ENCODE measurements at places on chromosomes 5 and 9.

DNA sequence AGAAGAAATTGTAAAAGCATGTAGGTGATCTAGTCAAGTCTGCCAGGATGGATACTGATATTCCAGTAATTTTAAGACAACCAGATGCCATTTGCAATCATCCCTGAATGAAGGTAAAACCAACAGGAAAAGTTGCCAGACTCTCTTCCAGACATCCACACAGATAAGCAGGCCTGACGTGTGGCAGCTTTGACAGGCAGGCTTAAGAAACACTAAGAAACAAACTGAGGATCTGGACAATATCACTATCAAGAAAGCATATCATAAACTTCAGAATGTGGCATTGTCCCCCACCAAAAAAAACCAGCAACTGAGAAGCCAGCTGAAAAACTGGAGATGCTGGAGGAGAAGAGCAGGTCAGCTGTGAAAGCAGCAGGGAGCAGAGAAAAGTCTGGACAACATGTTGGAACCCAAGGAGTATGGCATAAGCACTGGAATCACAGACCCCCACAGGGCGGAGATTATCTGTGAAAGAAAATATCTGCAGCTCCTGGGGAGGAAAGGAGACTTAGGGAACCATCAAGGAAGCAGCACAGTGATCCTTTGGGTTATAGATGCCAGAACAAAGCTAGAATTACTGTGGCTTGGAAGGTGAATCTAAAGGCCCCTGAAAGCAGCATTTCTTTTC lies 307.0 kb downstream of the CWC27 start:
- no peak for DNase-seq

- DNase-seq, result no peak
Measured at GRCh38 chr5:179771311-179771895, 22.4 kb upstream of the LTC4S start.

DNA sequence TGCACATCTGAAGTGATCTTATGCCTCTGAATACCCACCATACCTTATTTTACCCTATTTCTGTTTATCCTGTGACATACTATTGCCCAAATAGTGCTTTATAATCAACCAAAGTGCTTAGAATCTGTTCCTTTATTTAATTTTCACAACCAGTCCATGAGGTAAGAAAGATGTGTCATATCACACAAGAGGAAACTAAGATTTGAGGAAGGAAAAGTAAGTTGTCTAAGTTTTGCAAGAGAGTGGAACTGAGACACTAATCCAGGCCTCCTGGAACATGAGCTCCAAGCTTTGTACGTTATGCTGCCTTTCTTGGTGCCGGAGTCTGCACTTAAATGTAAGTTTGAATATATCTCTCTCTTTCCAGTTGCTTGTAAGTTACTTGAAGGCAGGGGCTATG lies 17.2 kb downstream of the KDM3B start:
- DNase-seq, result no peak

- DNase-seq, result peak; percentile 63
Measured at GRCh38 chr5:56669534-56670483, 145.5 kb upstream of the MAP3K1 start.

GRCh38 chr5:120415985-120416384 lies 48.1 kb upstream of the PRR16 start:
- no peak for DNase-seq

GRCh38 chr9:133727277-133727875 lies 10.8 kb downstream of the SARDH start:
- no peak for DNase-seq

DNA sequence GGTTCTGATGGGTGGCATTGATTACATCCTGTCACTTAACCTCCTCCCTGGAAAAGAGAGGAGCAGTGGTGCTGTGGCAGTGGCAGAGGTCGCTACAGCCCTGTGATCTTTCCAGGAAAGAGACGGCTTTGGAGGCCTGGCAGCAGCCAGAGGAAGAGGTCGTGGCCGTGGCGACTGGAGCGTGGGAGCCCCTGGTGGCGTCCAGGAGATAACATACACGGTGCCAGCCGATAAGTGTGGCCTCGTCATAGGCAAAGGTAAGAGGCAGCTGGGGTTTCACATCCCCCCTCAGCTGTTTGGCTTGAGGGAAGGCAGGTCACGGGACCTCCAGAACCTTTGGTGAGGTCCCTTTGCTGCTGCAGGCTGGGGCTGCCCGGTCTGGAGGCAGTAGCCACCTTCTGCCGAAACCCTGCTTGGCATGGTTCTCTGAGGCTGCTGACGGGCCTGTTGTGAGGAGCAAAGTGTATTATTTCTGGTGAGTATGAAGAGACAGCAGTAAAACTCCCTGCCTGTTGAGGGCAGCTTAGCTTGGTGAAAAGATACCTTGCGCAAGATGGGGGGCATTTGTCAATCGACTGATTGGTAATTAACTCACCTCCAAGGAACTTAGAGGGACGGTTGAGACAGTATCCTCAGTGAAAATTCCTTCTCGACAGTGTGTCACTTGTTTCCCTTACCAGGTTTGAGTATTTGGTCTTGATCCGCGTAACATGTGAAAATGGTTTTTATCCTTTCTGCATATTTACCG lies 38.0 kb upstream of the PRDM12 start:
- DNase-seq, result no peak

DNA sequence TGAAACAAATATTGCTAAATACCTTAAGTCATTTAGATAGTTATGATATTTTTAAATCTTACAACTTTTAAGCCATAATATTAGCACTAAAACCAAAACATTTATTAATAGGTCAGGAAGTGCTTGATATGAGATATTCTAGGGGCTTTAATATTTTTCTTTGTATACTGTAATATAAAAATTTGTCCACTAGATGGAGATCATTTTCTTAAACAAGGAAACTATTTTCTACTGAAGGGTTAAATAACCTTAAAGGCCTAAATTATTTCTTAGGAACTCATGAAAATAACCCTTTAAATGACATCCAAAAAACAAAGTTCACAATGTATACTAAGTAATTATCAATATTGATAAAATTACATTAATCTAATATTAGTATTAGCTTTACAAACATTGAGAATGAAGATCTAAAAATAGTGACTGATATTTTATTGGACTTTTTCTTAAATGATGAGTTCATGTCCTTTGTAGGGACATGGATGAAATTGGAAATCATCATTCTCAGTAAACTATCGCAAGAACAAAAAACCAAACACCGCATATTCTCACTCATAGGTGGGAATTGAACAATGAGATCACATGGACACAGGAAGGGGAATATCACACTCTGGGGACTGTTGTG lies 635.7 kb downstream of the RAB3C start:
- DNase-seq, result peak; percentile 6

DNA sequence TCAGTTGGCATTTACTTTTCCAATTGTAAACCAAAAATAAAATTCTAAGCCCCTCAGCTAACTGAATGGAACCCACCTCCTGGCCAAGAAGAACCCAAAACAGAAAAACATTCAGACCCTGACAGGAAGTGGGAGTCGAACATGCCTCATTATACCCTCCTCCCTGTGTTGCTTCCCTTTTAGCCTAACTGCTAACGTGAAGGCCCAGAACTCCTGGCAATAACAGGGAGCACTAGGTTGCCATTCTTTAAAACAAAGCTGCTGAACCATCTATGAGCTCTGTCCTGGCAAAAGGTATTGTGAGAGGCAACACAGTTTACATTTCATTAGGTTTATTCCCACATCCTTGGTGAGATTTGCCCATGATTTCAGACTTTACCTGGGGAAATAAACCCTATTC lies 481.4 kb downstream of the CHSY3 start:
- no peak for DNase-seq

GRCh38 chr5:33438996-33439395 lies 1.8 kb upstream of the TARS1 start:
- no peak for DNase-seq

- no peak for DNase-seq
Measured at GRCh38 chr9:76613150-76613781, 151.0 kb upstream of the PCA3 start.

DNA sequence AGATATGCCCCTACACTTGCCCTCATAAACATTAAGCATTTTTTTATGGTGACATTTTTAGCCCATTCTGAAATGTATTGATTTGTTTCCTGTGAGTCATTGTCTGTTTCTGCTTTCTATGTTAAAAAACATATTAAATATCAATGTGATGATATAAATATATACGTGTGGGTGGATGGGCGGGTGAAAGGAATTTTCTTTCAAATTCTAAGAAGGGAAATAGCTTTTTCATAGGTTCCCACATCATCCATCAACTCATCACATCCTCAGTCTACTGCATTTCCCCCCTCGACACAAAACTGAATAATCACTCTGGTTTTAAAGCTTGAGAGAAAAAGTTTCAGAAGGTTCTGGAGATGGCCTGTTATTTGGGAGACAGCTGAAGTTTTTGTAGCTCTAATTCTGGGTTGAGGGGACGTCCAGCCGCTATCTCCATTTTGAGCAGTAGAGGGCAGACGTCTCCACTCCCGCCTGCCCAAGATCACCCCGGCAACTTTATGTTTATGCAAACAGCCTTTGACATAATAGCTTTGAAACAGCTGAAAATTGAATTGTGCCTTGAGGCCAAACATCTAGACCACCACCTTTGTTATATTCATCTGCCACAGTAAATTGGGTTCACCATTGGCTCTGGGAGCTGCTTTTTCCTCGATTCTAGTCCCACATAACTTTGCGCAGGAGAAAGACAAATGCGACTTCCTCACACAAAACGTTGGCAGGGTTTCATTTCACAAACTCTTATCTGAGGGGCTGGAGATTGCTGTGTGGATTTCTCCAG lies 216.2 kb upstream of the CLINT1 start:
- peak; percentile 36 for DNase-seq

DNA sequence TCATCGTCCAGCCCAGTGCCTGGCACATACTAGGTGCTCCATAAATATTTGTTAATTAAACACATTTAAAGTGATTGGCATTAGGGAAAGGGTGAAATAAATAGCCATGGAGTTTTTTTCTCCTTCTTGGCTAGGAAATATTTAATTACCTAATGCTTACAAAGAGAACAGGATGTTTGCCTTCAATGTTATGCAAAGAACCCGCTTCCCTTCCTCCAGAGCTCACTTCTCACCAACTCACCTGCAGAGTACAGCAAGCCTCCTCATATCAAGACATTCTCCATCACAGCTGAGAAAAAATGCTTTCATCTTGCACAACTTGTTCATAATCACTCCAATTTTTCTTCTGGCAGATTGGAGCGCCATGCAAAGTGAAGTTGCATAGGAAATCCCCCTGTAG lies 161.7 kb upstream of the STK32A start:
- no peak for DNase-seq

DNA sequence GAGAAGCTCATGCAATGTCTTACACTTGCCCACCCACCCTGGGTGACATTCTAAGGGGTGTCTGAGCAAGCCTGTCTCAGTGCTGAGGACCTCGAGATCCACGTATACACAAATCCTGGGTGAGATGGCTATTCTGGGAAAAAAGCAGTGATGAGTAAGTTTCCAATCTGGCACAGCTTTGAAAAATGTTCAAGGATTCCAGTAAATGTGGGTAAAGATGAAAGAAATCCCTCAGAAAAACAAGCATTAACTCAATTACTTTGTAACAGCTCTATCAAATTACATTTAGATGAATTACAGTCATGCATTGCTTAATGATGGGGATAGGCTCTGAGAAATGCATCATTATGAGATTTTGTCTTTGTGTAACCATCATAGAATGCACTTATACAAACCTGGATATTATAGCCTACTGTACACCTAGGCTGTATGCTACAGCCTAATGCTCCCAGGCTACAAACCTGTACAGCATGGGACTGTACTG lies 26.9 kb downstream of the GOLM1 start:
- DNase-seq, result no peak

DNA sequence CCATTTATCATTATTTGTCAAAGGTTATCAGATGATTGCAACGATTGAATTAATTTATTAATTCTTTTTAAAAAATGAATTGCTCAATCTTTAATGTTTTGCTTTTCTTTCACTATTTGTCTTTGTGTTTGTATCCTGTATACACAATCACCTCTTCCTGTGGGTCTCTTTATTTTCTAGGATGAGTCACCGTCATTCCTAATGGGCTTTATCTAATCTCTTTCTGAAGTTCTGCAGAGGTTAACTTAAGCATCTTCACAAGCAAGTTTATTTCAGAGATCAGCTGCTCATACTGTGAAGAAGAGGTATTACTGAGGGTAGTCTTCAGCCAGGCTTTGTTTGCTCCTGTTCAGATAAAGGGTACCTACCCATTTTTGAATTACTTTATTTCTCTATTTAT lies 323.9 kb downstream of the NNT start:
- DNase-seq, result no peak

DNA sequence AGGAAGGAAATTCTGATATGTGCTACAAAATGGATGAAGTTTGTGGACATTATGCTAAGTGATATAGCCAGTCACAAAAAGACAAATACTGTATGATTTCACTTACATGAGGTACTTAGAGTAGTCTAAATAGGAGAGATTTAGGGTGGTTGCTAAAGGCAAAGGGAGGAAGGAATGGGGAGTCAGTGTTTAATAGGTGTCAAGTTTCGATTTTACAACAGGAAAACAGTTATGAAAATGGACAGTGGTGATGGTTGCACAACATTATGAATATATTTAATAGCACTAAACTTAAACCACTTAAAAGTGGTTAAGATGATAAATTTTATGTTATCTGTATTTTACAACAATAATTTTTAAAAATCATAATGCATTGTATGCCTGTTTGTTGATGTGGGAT lies 40.4 kb upstream of the ECM2 start:
- no peak for DNase-seq

- no peak for DNase-seq
Measured at GRCh38 chr9:113462781-113463286, 693 bp upstream of the RGS3 start.

GRCh38 chr9:22198681-22199080 lies 189.6 kb upstream of the CDKN2B start:
- DNase-seq, result no peak

GRCh38 chr9:19510907-19511306 lies 102.1 kb downstream of the ACER2 start:
- DNase-seq, result no peak

- DNase-seq, result no peak
Measured at GRCh38 chr5:78845470-78845869, 139.6 kb downstream of the ARSB start.

- no peak for DNase-seq
Measured at GRCh38 chr9:8868632-8869031, 1069.1 kb upstream of the DMAC1 start.

DNA sequence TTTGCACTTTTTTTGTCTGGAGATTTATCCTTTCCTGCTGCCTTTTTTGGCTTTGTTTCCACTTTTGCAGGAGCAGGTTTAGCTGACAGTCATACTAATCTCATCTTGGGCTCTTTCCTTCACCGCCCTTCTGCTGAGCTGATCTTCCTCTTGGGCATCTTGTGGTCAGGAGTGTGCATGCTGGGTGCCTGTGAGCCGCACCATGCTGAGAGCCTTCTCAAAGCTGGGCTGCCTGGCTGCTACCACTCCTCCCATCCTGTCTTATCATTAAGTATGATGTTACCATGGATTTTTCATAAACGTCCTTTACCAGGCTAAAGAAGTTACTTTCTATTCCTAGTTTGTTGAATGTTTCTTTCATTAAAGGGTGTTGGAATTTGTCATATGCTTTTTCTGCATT lies 49.5 kb upstream of the MCCC2 start:
- DNase-seq, result no peak

GRCh38 chr9:73284377-73284776 lies 132.7 kb downstream of the ANXA1 start:
- DNase-seq, result no peak

Measured in NCI-H2171 treated with DMSO at 0.1 percent for 48 hours (cell line).